ENCODE measurements at places on chromosomes 7 and 10.

DNA sequence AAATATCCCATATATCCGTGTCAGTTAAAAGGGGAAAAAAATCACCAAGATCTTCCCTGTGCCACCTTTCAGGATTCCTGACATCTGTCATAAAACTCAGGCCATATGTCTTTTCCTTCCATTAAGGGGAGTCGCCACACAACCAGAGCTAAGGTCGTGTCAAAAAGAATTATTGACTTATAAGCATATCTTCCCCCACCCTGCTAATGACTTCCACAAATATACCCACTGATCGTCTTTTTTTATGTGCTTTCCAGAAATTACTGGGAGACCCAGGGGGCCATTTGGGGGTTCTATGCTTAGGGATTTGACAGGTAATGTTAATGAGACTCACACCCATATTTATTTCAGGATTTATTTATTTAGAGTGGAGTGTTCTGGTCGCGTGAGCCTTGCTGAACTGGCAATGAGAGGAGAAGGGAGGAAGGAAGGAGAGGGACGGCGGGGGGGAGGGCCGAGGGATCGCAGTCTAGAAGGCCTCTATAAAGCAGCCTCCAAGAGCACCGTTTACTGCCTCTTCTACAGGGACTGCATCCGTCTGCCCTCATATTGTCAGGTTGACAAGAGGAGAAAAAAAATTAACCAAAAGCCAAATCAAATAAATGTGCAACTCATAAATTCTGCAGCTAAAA lies 135.7 kb upstream of the MGMT start:
- no peak for DNase-seq

DNA sequence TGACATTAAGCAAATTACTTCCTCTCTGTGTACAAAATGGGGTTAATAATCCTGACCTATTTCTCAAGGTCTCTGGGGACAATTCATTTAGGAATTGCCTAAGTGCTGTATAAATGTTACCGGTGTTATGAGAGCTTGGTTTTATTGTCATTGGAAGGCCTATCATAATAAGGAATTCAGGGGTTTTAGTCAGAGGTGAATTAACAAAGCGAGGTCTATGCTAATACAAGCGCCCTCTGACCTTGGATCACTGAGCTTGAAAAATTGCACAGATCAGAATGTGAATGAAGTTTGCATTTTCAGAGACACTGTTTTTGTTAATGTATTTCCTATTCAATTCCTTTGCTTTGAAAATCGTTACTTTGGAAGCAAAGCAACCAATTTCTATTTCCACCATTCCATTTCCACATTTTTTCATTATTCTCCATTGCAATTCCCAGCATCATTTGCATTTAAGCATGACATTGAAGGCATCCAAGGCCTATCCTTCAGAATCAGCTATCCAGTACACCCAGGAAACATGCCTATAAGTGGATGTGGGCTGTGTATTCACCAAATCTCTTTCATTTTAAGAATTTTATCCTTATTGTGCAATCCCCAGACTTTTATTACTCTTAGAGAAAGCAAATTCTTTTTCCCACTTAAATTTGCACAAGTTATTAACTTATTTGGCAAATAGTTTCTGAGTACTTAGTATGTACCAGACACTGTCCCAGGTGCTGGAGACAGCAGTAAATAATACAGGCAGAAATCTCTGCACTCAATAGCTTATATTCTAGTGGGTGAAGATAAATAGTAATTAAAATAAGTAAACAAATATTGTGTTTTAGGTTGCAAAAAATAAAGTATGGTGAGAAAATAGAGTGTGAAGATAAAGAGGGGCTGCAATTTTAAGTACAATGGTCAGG lies 133.1 kb downstream of the NRCAM start:
- DNase-seq, result no peak

- DNase-seq, result no peak
Observed at GRCh38 chr7:80918399-80918798, 452 bp downstream of the SEMA3C start.

DNA sequence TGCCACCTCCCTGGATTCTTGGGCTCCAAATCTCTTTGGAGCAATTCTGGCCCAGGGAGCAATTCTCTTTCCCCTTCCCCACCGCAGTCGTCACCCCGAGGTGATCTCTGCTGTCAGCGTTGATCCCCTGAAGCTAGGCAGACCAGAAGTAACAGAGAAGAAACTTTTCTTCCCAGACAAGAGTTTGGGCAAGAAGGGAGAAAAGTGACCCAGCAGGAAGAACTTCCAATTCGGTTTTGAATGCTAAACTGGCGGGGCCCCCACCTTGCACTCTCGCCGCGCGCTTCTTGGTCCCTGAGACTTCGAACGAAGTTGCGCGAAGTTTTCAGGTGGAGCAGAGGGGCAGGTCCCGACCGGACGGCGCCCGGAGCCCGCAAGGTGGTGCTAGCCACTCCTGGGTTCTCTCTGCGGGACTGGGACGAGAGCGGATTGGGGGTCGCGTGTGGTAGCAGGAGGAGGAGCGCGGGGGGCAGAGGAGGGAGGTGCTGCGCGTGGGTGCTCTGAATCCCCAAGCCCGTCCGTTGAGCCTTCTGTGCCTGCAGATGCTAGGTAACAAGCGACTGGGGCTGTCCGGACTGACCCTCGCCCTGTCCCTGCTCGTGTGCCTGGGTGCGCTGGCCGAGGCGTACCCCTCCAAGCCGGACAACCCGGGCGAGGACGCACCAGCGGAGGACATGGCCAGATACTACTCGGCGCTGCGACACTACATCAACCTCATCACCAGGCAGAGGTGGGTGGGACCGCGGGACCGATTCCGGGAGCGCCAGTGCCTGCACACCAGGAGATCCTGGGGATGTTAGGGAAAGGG lies 913 bp downstream of the NPY start:
- no peak for DNase-seq

GRCh38 chr10:113735913-113736312 lies 15.6 kb upstream of the PLEKHS1 start:
- peak; percentile 2 for DNase-seq

DNA sequence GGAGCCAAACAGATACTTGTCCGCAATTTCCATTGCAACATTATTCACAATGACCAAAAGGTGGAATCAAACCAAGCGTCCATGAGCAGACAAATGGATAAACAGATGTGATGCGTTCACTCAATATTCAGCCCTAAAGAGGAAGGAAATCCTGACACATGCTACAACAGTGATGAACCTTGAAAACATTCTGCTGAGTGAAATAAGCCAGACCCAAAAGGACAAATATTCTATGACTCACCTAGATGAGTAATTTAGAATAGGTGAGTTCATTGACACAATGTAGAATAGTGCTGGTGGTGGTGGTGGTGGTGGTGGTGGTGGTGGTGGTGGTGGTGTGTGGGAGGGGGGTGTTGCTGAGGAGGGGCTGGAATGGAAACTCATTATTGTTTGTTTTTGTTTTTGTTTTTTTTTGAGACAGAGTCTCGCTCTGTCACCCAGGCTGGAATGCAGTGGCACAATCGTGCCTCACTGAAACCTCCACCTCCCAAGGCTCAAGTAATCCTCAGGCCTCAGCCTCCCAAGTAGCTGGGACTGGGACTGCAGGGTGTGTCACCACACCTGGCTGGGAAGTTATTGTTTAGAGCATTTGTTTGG lies 28.6 kb downstream of the SMKR1 start:
- peak; percentile 66 for DNase-seq

DNA sequence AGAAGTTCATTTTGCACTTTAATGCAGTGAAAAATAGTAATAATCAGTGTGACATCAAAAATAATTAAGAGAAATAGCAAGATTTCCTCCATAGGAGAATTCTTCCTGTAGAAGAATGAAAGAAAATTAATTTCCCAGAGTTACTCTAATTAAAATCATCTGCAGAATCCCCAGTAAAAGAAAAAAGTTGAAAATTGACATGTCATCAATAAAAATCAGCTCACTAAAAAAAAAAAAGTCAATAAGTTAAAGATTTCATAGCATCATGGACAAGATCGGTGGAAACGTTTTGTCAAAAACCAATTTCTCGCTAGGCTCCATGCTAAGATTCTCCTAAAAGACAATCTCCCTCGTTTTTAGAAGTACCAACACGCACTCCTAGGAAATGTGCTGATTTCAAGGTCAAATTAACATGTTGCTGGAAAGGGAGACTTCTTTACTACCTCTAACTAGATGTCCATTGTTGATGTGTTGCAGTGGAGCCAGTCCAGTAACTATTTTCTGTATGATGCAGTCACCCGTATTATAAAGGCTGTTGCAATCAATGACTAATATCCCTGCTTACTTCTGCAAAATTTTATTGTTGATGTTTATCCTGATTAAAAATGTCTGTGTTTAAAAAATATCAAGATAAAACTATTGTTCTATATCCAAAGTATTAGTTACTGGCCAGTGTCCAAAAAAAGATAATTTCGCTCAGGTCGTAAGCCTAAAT lies 591.9 kb upstream of the MGMT start:
- DNase-seq, result peak; percentile 2

GRCh38 chr7:97845622-97846203 lies 26.5 kb downstream of the ASNS start:
- DNase-seq, result peak; percentile 53

DNA sequence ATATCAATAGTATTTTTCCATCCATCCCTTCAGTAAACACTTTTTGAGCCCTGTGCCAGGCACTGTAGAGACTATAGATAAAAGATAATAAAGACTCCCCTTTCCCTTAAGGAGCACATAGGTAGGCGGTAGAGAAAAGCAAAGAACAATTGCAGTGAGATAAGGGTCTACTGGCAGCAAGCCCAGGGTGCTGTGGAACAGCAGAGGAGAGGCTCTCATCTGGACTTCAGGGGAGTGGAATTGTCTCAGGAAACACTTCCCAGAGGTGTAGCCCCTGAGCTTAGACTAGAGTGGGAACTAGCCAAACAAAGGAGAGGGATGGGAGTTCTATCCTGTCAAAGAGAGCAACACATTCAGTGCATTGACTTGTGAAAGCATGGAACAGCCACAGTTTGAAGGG lies 102.0 kb downstream of the NRF1 start:
- peak; percentile 41 for DNase-seq

DNA sequence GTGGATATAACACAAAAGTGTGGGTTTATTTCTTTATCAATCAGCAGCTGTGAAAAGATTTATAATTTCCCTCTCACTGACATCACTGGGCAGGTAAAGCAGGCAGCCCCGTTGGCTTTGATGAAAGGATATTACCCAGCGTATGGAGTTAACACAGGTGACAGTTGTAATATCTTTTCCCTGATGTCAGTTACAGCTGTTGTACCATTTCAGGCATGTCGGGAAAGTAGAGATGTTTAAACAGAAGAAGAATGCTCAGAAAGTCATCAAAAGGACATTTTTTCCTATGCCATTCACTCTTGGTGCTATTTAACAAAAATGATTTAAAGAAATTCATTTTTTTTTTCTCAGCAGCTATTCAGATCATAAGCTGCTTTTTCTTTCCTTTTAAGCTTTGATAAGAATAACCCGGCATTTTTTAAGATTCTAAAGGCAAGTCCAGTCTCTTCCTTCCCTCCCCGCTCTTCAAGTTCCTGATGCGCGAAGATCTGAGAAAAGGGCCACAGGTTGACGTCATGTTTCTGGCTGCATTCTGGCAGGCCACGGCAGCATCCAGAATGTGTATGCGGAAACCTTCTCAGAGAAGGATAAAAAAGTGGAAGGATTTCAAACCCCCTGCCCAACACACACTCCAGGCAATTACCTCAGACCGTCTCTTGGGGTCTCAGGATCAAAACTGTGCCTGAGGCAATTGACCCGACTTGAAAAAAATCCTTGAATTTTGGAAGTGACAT lies 32.5 kb upstream of the ADAM12 start:
- peak; percentile 63 for DNase-seq

DNA sequence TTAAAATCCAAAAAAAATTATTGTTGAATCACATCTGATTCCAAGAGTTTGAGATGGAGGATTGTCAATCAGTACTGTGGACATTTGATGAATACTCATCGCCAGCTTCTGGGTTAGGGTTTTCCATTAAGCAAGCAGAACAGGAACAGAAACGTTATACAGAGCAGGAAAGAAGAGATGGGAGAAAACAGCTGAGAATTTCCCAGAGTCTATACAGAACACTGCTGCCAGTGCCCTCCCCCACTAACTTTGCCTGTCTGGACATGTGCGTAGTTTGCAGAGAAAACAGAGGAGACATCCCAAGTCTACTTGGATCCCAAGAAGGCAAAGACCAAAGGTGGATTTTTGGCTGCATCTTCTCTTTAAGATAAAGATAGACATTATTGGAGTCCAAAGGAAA lies 19.0 kb downstream of the C10orf90 start:
- DNase-seq, result no peak

GRCh38 chr7:27235387-27236311 lies 7.0 kb upstream of the EVX1 start:
- DNase-seq, result peak; percentile 21

- no peak for DNase-seq
Observed at GRCh38 chr10:126264102-126265018, 123.9 kb downstream of the ADAM12 start.

GRCh38 chr10:71092812-71093401 lies 119.5 kb upstream of the UNC5B start:
- no peak for DNase-seq

DNA sequence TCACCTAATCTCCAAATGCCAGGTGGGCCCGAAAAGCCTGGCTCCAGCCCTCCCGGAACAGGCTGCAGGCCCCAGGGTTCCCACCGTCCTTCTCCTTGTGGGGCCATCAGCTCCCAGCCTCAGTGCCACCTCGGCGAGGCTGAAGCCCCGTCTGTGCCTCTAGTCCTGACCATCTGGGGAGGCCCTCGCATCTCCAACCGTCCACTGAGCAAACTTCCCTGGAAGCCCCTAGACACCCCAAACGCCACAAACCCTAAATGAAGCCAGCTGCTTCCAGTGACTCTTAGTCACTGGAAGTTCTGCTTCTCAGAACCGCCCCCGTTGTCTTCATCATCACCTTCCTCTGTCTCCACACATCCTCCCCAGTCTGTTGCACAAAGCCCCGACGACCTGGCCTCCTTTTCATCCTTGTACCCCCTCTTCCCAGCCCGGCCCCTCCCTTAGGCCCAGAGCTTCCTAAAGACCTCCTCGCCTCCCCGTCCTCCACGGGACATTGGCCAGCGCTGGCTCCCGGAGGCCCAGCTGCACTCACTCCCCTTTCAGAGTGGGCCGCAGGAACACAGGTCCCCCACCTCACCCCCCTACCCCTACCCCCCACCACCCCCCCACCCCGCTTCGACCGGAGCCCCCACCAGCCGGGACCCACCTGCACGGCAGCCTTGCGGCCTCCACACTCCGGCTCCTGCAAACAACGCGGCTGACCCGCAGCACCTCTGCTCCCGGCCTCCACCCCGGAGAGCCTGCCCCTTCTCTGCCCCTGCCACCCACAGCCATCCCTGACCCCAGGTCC lies 1.1 kb upstream of the DIP2C start:
- no peak for DNase-seq

DNA sequence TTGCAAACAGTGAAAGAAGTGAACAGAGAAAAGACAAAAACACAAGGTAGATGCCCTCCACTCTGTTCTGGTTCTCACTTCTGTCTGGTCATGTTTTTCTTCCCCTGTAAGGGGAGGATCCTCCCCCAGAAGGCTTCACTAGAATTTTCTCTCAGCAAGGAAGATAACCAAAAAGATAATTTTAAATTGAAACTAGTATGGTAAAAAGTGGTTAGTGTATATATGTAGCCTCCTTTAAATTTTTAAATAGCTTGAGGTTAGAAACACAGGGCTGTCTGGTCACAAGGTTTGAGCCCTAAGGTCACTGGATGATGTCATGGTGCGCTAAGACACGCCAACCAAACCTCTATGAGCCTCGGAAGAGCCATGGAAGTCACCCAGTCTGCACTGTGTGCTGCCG lies 5.6 kb upstream of the PKD1L1 start:
- DNase-seq, result no peak
